NCI-H1417 (cell line): ENCODE measurements at places on chromosomes 1 and 21.
A peak's percentile ranks its signal among the peaks of the same experiment; 100 is the strongest.

DNA sequence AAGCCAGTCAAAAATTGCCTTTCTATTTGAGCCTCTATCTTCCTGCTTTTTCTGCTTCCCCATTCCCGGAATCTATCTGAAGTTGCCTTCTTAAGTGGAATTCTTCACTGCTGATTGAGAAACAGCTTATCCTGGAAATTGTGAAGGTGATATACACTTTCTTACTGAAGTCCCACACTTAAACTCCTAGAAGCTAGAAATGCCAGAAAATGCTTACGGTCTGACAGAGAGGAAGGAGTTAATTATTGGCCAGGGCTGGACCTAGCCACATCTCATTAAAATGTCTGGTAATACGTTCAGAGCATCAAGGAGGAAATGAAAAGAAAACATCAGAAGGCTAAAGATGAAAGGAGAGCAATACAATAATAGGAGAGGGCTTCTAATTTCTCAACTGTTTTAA, 292.5 kb upstream of the SNX7 start:
- no peak for DNase-seq

GRCh38 chr1:158371188-158371953, 17.7 kb downstream of the CD1E start:
- DNase-seq: no peak

DNA sequence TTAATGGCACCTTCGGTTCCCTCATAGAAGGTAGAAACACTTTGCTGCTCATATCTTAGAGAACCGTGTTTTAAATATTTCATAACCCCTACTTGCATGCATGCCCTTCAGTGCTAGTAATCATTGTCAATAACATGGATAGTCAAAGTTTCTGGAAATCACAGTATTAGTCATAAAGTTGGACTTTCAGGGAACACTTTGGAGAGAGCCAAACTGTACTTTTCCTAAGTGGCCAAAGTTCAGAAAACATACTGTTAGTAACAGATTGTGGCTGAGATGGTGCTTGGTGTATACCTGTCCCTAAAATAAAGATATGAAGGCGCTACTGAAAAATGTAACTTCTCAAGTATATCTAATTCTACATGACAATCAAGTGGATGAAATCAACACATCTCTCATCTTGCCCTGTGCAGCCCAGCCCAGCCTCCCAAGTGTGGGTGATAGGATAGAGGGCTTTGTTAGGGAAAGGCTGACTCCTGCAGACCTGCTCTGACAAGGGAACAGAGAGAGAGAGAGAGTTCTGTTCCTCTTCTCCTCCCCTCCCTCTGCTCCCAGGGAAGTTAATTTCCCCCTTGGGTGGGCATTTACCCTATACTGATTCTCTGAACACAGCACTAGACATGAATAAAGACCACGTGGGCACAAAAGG, 14.4 kb downstream of the MYOC start:
- no peak for DNase-seq

- DNase-seq: no peak
Observed at GRCh38 chr1:160377585-160378206, 10.8 kb downstream of the NHLH1 start.

DNA sequence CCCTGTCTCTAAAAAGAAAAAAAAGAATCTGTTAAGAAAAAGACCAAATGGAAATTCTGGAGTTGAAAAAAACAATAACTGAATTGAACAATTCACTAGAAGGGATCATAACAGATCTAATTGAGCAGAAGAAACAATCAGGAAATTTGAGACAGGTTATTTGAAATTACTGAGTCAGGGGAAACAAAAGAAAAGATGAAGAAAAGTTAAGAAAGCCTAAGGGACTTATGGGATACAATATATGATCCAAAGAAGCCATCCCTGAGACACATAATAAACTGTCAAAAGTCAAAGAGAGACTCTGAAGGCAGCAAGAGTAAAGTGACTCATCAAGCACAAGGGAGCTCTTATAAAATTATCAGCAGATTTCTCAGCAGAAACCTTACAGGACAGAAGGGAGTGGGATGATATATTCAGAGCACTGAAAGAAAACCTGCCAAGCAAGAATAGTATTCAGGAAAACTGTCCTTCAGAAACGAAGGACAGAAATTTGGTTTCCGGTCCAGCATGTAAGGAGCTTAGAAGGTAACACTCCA, 44.5 kb downstream of the SLC2A1 start:
- DNase-seq: no peak

DNA sequence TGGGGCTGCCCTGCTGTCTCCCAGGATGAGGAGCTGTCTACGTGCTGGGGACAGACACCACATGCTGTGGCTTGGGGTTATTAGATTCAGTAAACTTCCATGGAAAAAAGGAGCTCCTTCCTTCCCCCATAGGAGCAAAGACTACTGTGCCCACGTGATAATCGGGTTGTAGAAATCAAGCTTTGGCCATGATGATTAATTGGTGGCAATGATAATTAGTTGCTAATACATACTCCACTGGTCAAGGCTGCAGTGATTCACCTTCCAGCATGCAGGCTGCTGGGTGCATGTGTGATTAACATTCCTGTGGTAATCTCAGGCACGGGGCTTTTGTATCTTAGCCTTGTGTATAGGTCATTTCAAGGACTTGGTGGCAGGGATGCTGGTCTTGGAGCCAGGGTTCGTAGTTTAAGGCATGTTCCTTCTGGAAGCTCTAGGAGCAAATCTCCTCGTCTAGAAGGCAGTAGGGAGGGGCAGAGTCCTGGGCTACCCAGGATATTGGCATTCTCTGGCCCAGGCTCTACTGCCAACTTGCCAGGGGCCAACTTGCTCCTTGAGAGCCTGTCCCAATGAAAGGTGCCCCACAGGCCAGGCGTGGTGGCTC, 41.4 kb downstream of the TMCO4 start:
- no peak for DNase-seq

DNA sequence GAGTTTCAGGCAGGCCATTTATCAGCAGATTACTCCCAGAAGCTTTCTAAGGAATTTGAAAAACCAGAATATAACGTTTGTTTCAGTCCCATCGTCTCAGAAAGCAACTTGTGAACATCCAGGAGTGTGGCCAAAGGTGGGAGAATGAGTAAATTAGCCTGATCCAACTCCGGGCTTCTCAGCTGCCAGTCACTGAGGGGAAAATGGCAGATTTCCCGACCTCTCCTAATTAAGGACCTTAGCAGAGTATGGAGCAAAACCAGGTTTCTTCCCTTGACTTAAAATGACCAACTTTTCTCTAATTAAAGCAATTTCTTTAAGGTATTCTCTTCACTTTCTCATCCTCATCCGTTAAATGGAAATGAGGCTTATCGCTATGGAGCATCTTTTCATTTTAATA, 1.0 kb downstream of the CORT start:
- no peak for DNase-seq

- DNase-seq: no peak
Observed at GRCh38 chr1:165844114-165844798, 16.8 kb downstream of the UCK2 start.

- no peak for DNase-seq
Observed at GRCh38 chr1:241022366-241022765, 334.6 kb downstream of the RGS7 start.

DNA sequence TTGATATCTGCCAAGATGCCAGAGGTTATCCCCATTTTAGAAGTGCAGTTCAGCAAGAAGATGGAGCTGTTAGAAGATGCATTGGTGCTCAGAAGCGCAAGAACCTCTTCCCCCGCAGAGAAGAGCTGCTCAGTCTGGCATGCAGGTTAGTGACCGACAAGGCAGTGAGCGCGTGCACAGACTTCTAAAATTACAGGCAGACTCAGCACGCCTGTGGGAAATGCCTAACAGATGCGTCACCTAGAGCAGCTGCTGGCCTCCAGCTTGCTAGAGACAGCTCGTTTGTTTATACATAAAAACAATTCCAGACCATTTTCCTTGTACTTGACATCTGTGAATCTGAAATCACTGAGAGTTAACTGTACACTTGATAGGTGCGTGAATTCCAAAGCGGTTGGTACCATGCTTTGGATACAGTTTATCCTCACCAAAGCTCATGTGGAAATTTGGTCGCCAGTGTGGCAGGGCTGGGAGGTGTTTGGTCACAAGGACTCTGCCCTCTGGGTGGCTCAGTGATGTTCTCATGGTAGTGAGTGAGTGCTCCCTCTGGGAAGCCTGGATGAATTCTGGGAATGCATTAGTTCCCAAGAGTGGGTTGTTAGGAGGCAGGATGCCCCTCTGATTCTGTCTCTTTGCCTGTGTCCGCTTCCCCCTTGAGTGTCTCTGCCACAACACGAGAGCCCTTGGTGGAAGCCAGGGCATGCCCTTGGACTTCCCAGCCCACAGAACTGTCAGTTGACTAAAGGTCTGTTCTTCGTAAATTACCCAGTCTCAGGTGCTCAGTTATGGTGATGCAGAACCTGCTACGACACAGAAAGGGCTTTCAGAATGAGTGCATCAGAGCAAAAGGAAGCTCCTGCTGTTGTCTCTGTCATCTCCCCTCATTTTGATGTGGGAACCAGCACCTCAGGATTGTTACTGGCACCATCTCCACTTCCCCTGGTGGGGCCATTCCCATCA, 24.4 kb downstream of the SNAP47 start:
- DNase-seq: no peak

DNA sequence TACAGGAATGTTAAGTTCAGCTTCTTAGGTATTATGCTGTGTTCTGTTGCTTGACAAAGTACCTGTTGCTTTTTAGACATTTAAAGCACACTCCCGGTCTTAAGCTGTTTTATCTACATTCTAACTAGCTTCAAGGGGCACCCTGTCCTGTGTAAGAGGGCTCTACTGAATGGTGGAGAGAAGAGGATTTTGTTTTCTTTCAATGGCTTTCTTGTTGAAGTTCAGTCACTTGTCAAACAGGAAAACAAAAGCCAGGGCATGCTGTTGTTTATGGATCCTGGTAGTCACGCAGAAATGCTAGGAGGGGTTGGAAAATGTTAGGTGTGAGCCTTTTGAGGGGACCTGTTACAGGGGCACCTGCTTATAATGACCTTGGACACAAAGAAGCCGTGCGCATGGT, 30.7 kb downstream of the PGM1 start:
- DNase-seq: no peak

DNA sequence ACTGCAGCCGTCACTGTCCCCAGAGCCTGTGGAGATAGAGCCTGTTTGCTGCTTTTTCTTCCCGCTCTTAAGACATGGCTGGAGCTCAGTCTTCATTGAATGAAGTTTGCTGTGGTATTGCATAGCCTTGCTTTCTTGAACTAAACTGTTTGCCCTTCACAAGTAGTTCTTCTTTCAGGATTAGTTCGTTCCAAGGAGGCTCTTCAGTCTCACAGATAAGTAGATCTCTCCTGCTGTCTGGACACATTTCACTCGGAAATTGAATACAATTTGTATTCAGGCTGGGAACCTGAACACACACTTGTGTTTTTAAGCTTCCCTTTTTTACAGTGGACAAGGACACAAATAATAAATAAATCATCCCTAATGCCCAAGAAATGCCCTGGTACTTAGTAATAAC, 34.7 kb downstream of the IFNAR1 start:
- no peak for DNase-seq

- DNase-seq: peak; percentile 28
Observed at GRCh38 chr1:178933709-178934490, 63.0 kb upstream of the ANGPTL1 start.

GRCh38 chr1:204528677-204529076, 12.5 kb downstream of the MDM4 start:
- DNase-seq: no peak

- no peak for DNase-seq
Observed at GRCh38 chr1:8976896-8977450, 31.3 kb downstream of the CA6 start.

DNA sequence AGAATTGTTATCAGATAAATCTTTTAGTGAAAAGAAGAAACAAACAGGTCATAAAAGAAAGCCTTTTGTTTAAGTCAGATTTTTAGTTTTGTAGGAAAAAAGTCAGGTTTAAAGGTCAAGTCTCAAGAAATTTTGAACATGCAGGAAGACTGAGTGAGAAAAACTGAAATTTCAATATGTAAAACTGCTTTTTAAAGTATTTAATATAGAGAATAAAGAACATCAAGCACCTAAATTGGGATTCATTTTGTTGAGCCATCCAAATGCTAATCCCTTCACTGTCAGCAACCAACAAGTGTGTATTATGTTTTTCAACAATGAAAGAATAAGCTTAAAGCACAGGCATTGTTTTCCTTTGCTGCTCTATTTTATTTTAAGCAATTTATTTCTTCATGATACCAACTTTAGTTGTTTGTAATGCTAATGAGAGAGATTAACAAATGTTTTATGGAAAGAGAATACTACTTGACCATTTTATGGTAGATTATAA, 114.9 kb upstream of the SERTAD4 start:
- DNase-seq: no peak

DNA sequence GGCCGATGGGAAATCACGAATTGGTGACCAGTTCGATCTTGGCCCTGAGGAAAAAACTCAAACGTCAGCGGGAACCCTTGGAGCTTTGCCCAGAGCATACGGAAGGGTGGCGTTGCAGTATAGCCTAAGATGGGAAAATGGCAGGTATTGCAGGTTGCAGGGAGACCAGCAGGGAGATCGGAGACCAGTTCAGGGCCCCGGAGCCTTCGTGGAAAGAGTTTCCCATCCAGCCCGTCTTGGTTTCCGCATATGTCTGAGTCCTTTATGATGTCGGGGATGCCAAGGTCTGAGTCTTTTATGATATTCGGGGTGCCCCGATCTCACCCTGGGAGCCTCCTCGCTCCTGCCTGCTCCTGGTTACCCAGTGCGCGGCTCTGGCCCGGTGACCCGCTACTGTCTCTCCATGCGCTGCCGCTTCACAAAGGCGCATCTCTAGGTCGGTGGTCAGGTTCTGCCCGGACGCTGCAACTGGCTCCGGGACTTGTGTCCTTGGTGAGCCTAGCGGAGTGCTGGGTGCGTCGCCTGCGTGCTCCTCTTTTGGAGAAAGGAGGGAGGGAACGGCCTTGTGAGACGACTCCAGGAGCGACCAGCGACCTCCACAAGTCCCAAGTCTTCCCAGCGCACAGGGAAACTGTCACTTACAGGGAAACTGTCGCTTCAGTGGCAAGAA, 94.2 kb downstream of the PRKAB2 start:
- no peak for DNase-seq

DNA sequence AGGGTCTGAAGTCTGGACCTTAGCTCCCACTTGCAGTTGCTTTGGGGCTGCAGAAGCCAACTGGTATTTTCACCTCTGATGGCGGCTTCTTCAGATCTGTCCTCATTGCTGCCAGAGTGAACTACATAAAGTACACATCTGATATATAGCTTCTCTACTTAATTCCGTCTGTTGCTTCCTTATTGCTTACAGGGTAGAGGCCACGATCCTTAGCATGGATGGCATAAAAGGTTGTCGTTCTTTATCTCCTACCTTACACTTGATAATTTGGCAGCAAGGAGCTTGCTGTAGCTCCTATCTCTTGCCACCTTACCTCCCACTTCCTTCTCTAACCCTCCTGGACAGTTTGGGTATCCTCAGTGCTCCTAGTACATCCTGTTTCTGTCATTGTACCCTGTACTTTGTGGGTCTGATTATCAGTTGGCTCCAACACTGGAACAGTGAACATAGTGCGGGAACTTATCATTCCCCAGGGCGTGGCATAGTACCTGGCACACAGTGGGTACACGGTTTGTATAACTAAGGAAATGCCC, 30.9 kb upstream of the NBL1 start:
- DNase-seq: no peak

- no peak for DNase-seq
Observed at GRCh38 chr1:79741720-79742421, 735.3 kb upstream of the ADGRL4 start.

GRCh38 chr1:15100121-15100879, 53.2 kb upstream of the TMEM51 start:
- DNase-seq: peak; percentile 54
